IMR-90 (cell line): ENCODE measurements at places on chromosomes 4 and X. TPM values are rescaled to one million over a fixed set of nuclear protein-coding genes. Genes with fewer than 3 reads are reported as not detected.

The ZMAT1 gene
- total RNA-seq = not detected in 2 replicates

The SLC25A14 gene
- 13.8 and 17.2 TPM in 2 replicates for total RNA-seq

- no peak overlapping the region for H3K4me3 ChIP-seq
- DNase-seq = no peak
- H3K27ac ChIP-seq = no peak overlapping the region
Measured at GRCh38 chr4:156870861-156871260, 100.7 kb downstream of the PDGFC start.

DNA sequence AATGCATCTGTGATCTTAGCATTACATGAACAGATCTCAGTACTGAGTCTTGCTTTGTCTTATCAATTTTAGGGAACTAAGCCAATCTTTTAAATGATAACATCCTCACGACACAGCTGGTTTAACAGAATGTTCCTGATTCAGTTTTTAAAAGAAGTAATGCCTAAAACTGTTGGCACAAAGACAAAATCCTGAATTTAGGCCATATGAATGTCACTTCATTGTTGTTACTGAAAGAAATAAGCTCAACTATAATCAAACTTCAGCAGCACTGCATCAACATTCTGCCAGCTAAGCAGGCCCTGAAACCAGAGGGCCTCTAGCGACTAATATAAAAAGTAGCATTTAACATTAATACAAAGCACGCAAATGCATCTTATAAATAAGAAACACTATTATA lies 130.6 kb downstream of the FRYL start:
- no peaks in the 10 kb centered on the region for H3K27me3 ChIP-seq
- no peak for DNase-seq
- peaks cover 4% of the 10 kb centered on the region for H3K4me1 ChIP-seq
- no peak overlapping the region for H3K27ac ChIP-seq

DNA sequence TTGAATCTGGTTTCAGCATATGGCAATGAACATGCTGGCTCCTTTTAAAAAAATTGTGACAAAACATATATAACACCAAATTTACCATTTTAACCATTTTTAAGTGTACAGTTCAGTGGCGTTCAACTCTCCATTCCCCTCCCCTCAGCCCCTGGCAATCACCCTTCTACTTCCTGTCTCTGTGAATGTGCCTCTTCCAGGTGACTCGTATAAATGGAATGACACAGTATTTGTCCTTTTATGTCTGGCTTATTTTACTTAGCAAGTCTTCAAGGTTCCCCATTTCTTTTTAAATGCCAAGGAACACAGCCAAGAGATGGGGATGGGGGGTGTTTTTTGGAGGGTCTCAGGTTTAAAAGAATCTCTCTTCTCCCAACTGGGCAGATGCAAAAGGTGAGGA lies 35.4 kb upstream of the BCLAF3 start:
- no peak overlapping the region for H3K4me3 ChIP-seq
- H3K36me3 ChIP-seq = no peaks in the 10 kb centered on the region
- peak; percentile 60 for DNase-seq

DNA sequence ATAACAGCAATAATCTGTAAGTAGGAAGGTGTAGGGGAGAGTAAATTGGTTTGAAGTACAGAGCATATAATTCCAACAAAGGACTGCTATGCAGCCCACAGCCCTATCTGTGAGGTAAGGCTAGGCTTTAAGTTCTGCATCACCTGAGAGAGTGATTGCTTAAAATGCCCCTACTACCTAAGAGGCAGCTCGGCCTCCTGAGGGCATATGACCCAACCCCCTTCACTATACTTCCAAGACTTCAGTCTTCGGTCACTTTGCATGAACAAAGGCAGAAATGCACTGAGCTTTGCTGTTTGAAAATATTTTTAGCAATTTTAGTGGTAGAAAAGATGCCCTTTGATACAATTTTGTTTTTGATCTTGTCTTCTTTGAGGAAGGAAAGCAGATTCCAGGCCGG lies 4.9 kb upstream of the DDX3X start:
- H3K27me3 ChIP-seq = peaks cover 4% of the 10 kb centered on the region; the same call in 1 of the 2 replicates
- H3K4me1 ChIP-seq = 0 out of 2 replicates have a peak, but pooled peaks cover 3% of the 10 kb centered on the region
- H3K27ac ChIP-seq = no peak overlapping the region
- H3K36me3 ChIP-seq = no peaks in the 10 kb centered on the region

GRCh38 chrX:123617007-123617406 lies 115.8 kb downstream of the THOC2 start:
- DNase-seq = no peak
- H3K27ac ChIP-seq = no peak overlapping the region

GRCh38 chrX:129637217-129638109 lies 17.3 kb downstream of the APLN start:
- H3K4me3 ChIP-seq = no peak overlapping the region
- peaks cover 15% of the 10 kb centered on the region; the same call in 1 of the 2 replicates for H3K27me3 ChIP-seq
- H3K27ac ChIP-seq = no peak overlapping the region
- peak; percentile 53 for DNase-seq
